ENCODE measurements at places on chromosomes 12 and 14.

- DNase-seq: no peak
Observed at GRCh38 chr14:91918186-91918883, 29.2 kb downstream of the FBLN5 start.

GRCh38 chr12:132466241-132467201, 23.4 kb upstream of the FBRSL1 start:
- DNase-seq: peak; percentile 44

DNA sequence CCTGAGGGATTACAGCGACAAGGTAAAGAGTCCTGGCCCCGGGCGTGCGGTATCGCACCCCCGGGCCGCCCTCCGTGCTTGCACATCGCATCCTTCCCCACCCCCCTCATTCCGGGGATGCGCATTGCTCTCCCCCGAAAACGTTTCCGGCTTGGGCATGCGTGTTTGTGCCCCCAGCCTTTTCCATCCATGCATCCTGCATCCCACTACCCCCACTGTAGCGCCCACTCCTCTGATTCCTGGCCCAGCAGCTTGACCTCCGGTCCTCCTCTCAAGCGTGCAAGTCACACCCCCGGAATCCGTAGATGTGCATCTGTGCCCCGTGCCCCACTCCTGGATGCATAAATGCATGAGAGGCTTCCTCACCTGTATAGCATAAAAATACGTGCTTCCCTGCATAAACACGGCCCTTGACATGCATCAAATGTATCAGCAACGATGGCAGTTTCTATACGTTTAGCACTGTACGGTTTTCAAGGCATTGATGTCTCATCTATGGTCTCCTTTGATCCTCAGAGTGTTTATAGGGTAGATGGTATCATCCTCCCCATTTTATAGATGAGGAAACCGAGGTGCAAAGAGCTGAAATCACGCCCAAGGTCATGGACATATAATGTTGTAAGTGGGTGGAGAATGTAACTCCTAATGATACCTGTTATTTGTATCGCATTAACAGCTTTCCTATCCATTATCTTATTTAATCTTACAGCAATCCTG, 484 bp downstream of the RIC8B start:
- peak; percentile 73 for DNase-seq

GRCh38 chr14:33611405-33612196, 339.3 kb downstream of the EGLN3 start:
- DNase-seq: no peak

DNA sequence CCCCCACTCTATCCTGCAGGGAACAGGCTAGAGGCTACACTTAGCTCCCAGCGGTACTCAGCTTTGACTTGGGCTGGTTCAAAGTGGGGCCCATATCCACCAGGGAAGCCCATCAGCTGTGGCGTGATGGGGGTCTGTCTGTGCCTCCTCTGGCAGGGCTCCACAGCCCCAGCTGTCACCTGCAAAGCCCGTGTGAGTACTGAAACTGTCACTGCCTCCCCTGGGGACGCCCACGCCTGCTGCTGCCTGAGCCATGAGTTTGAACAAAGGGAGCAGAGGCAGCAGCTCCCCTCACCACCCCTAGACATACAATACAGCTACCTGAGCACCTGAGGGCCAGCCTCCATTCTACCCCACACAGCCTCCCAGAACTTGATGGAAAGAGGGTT, 5.0 kb downstream of the REM2 start:
- no peak for DNase-seq
